ENCODE measurements at places on chromosomes 11 and 22.

GRCh38 chr22:49317369-49317768, 510.3 kb downstream of the BRD1 start:
- peaks cover 24% of the 10 kb centered on the region for H3K27me3 ChIP-seq
- H3K4me1 ChIP-seq: no peaks in the 10 kb centered on the region
- H3K4me3 ChIP-seq: no peak overlapping the region
- no peaks in the 10 kb centered on the region for H3K36me3 ChIP-seq
- no peak overlapping the region for H3K27ac ChIP-seq
- no peak for DNase-seq

- no peak overlapping the region for H3K27ac ChIP-seq
- H3K4me3 ChIP-seq: no peak overlapping the region
These were observed 162.5 kb downstream of the COMMD9 start for GRCh38 chr11:36126678-36127077.

DNA sequence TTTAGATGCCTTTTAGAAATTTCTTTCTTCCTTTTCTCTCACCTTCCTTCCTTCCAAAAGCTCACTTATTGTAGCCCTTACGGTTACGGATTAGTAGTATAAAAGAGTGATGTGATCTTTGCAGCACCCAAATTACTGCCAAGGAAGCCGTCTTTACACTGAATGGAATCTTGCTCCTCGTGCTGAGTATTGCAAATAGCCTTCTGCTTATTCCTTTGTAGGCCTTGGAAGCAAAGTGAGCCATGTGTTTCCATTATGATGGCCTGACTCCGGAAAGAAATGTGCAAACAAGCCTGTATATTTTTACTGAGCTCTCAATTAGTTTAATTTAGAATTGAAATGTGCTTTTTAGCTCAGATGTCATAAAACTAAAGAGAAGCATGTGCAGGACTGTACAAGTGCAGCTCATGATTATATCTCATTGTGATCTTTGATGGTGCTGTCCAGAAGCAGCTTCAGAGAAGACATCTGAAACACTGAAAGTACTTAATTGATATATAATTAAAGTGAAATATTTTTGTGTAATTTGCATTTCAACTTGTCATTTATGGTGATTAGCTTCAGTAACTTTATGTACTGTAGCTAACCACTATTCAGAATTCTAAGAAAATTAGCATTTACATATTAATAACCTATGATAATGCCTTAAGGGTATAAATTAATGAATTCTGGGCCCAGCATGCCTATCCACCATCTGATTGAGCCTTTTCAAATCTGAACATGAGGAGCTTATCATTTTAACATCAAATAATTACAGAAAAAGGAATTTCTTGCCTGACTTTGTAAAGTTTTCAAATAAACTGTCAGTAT, 129.3 kb downstream of the GRIA4 start:
- no peak overlapping the region for H3K4me3 ChIP-seq
- H3K27me3 ChIP-seq: no peaks in the 10 kb centered on the region
- DNase-seq: no peak
- no peak overlapping the region for H3K27ac ChIP-seq
- no peaks in the 10 kb centered on the region for H3K36me3 ChIP-seq
- no peaks in the 10 kb centered on the region for H3K4me1 ChIP-seq

DNA sequence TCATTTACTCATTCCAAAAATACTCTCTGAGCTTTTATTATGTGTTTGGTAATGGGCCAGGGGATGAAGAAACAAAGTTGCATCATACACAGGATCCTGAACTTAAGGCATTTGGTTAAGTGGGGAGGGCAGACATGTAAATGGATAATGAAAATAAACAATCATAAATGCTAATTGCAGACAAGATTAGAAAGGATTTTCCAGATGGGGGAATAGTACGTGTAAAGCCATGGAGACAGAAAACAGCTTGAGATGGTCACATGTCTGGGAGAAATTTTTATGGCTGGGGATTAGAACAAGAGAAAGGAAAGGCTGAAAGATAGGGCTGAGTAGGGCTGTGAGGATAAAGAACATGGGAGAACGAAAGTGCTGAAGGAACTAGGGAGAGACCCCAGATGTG, 534.3 kb upstream of the LARGE1 start:
- no peaks in the 10 kb centered on the region for H3K36me3 ChIP-seq
- no peaks in the 10 kb centered on the region for H3K4me1 ChIP-seq
- H3K27me3 ChIP-seq: no peaks in the 10 kb centered on the region
- H3K27ac ChIP-seq: no peak overlapping the region

DNA sequence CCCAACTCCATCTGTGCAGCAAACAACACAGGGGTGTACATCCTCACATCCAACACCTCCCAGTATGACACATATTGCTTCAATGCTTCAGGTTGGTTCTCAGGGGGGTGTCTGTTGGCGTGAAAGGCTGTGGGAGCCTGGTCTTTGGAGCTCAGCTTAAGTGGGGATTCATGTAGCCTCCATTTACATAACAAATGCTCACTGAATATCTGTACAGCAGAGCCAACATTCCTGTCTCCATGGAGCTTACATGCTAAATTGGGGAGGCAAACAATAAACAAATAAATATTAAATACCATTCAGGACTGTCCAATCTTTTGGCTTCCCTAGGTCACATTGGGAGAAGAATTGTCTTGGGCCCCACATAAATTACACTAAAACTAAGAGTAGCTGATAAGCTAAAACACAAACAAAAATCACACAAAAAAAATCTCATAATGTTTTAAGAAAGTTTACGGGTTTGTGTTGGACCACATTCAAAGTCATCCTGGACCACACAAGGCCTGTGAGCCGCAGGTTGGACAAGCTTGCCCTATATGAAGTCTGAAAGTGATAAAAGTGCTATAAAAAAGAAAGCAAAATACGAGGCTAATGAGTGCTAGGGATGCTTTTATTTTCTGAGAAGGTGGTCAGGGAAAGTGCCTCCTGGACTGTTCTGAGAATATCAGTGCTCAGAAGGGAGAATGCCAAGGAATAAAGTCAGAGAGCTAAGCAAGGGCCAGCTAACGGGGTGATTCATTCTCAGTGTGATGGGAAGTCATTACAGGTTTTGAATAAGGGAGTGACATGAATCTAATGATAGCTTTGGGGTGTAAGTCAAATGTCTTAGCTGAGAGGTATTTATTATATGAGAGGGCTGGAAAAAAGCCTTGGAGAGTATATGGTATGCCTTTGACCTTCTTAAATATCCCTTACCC, 41.6 kb downstream of the CD44 start:
- H3K27me3 ChIP-seq: no peaks in the 10 kb centered on the region
- DNase-seq: no peak
- peaks cover 85% of the 10 kb centered on the region for H3K36me3 ChIP-seq
- no peak overlapping the region for H3K4me3 ChIP-seq
- peaks cover 82% of the 10 kb centered on the region for H3K4me1 ChIP-seq
- H3K27ac ChIP-seq: peak overlapping the region; percentile 53

DNA sequence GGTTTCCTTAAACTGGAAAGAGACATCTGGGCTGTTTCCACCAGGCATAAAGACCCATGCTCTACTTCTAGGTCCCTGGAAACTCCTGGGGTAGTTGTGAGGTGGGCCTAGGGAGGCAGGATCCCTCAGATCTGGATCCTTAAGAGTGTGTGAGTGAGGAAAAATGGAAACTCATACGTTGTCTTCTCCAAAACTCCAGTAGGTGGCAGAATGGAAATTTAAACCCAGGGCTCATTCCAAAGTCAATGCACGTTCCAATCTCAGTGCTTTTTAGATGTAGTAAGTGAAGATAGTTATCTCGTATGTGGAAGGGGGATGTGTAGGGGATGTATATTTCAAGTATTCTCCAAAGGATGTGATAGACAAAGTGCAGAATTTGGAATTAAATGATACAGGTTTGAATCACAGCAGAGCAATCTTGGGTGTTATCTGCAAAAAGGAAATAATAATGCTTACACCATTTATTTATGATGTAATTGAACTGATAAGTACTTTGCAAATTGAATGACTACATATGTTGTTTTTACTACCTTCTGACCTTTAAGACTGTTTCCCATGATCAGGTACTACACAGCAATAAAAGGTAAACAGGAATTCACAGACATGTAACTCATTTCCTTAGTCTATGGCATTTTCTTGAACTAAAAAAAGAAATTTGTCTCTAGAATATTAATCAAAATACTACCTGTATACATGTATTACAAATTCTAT, 13.1 kb upstream of the MMP1 start:
- H3K27ac ChIP-seq: no peak overlapping the region
- peaks cover 6% of the 10 kb centered on the region for H3K27me3 ChIP-seq
- H3K4me1 ChIP-seq: no peaks in the 10 kb centered on the region
- H3K4me3 ChIP-seq: no peak overlapping the region

- H3K27me3 ChIP-seq: no peaks in the 10 kb centered on the region
- no peaks in the 10 kb centered on the region for H3K36me3 ChIP-seq
- DNase-seq: no peak
- H3K4me3 ChIP-seq: no peak overlapping the region
- no peaks in the 10 kb centered on the region for H3K4me1 ChIP-seq
These were observed 52.1 kb downstream of the NTM start for GRCh38 chr11:131422496-131422895.

- no peak for DNase-seq
- H3K27ac ChIP-seq: no peak overlapping the region
- no peaks in the 10 kb centered on the region for H3K4me1 ChIP-seq
- peaks cover 13% of the 10 kb centered on the region for H3K27me3 ChIP-seq
These were observed 118.3 kb upstream of the CD82 start for GRCh38 chr11:44446996-44447771.

- H3K36me3 ChIP-seq: no peaks in the 10 kb centered on the region
- no peak overlapping the region for H3K4me3 ChIP-seq
- no peaks in the 10 kb centered on the region for H3K4me1 ChIP-seq
- H3K27ac ChIP-seq: no peak overlapping the region
- no peaks in the 10 kb centered on the region for H3K27me3 ChIP-seq
These were observed 40.6 kb downstream of the MN1 start for GRCh38 chr22:27761000-27761399.

GRCh38 chr11:106086135-106086534, 8.7 kb downstream of the AASDHPPT start:
- H3K36me3 ChIP-seq: peaks cover 17% of the 10 kb centered on the region
- no peak overlapping the region for H3K4me3 ChIP-seq
- no peak overlapping the region for H3K27ac ChIP-seq
- no peaks in the 10 kb centered on the region for H3K27me3 ChIP-seq
- peaks cover 26% of the 10 kb centered on the region for H3K4me1 ChIP-seq

DNA sequence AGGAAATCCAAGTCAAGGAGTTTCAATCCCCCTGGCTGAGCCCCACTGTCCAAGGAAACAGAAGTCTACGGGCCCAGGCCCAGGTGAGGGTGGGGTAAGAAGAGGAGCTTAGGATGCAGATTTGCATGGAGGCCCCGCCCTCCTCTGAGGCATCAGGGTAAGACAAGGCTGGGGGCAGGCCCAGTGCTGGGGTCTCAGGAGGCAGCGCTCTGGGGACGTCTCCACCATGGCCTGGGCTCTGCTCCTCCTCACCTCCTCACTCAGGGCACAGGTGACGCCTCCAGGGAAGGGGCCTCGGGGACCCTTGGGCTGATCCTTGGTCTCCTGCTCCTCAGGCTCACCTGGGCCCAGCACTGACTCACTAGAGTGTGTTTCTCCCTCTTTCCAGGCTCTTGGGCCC, 31.3 kb upstream of the IGLL5 start:
- DNase-seq: no peak
- peaks cover 75% of the 10 kb centered on the region for H3K27me3 ChIP-seq
- no peaks in the 10 kb centered on the region for H3K36me3 ChIP-seq
- no peak overlapping the region for H3K27ac ChIP-seq
- H3K4me3 ChIP-seq: no peak overlapping the region
- H3K4me1 ChIP-seq: no peaks in the 10 kb centered on the region

- H3K27ac ChIP-seq: peak overlapping the region; percentile 86
- peaks cover 5% of the 10 kb centered on the region for H3K27me3 ChIP-seq
- H3K4me1 ChIP-seq: peaks cover 55% of the 10 kb centered on the region
These were observed 5.0 kb downstream of the CDCA5 start for GRCh38 chr11:65078786-65079342.

DNA sequence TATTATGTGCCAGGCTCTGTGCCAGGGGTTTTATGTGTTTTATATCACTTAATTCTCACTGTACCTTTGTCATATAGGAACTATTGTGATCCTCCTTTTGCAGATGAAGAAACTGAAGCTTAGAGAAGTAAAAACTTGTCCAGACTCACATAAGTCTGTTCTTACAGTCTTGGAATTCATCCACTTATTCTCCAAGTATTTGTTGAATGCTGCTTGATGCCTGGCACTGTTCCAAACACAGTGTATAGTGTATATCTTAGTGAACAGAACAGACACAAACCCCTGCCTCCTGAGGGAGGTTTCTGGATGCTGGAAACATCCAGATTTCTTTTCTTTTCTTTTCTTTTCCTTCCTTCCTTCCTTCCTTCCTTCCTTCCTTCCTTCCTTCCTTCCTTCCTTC, 29.0 kb upstream of the FGF3 start:
- DNase-seq: no peak
- H3K4me3 ChIP-seq: no peak overlapping the region
- no peaks in the 10 kb centered on the region for H3K36me3 ChIP-seq
- H3K27ac ChIP-seq: no peak overlapping the region

DNA sequence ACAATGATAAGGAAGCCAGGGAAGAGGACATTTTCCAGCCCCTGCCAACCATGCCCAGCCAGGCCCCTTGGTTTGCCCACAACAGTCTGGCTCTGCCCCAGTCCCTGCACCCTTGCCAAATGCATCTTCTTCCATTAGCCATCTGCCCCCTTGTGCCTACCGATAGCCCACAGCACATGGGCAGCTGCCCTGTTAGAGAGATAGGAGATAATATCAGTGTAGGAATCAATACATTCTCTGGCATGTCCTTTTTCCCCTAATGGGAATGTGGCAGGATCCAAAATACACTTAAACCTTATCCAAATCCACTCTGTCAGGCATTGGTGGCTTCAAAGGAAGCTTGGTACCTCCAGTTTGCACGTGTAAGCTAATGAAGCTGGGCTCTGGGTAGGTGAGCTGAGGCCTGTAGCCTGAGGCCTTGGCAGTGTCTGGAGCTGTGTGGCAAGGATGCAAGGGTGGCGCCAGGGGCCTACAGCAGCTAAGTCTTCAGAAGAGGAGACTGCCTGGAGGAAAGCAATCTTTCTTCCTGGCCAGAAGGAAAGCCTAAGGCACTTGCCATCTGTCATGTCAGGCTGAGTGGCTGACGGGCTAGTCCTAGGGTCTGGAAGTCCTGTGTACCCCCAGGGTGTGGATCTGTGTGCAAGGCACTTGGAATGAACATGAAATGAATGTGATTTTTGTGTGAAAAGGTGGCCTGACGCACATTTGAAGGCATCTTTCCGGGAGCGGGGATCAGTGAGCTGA, 164.2 kb upstream of the TBCEL start:
- H3K4me3 ChIP-seq: no peak overlapping the region
- H3K27ac ChIP-seq: no peak overlapping the region
- H3K27me3 ChIP-seq: peaks cover 8% of the 10 kb centered on the region

DNA sequence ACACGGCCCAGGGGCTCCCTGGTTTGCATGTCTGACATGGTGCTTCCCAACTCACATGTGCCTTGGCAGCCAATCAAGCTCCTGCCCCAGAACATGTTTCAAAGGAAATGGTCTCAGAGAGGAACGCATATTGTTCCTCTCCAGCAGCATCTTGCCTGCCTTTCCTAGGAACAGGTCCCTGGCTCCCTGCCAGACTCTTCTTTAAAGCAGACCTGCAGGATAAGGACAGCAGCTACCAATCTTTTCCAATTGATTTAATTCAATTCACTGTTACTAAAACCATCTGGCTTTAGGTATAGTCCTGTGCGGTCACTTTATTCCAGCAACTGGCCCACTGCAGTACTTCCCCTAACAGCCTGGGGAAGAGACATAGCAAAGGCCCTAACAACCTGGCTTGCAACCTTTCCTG, 79.9 kb downstream of the AMBRA1 start:
- no peak overlapping the region for H3K27ac ChIP-seq
- H3K4me3 ChIP-seq: no peak overlapping the region
- H3K36me3 ChIP-seq: peaks cover 10% of the 10 kb centered on the region

- no peak overlapping the region for H3K4me3 ChIP-seq
- H3K27ac ChIP-seq: no peak overlapping the region
- H3K27me3 ChIP-seq: peaks cover 9% of the 10 kb centered on the region
- peaks cover 5% of the 10 kb centered on the region for H3K4me1 ChIP-seq
- no peaks in the 10 kb centered on the region for H3K36me3 ChIP-seq
These were observed 4.1 kb upstream of the NNMT start for GRCh38 chr11:114291842-114292680.

Data from activated naive CD4-positive, alpha-beta T cell treated with anti-CD3 and anti-CD28 coated beads, Interleukin-2, amount 10 ng/mL, durations not matched to agents 7 days and 5 days (primary cell).